ENCODE measurements at places on chromosomes 2 and 18.

GRCh38 chr2:38016219-38016618 is 59.7 kb downstream of the CYP1B1 start:
- DNase-seq, result no peak

DNA sequence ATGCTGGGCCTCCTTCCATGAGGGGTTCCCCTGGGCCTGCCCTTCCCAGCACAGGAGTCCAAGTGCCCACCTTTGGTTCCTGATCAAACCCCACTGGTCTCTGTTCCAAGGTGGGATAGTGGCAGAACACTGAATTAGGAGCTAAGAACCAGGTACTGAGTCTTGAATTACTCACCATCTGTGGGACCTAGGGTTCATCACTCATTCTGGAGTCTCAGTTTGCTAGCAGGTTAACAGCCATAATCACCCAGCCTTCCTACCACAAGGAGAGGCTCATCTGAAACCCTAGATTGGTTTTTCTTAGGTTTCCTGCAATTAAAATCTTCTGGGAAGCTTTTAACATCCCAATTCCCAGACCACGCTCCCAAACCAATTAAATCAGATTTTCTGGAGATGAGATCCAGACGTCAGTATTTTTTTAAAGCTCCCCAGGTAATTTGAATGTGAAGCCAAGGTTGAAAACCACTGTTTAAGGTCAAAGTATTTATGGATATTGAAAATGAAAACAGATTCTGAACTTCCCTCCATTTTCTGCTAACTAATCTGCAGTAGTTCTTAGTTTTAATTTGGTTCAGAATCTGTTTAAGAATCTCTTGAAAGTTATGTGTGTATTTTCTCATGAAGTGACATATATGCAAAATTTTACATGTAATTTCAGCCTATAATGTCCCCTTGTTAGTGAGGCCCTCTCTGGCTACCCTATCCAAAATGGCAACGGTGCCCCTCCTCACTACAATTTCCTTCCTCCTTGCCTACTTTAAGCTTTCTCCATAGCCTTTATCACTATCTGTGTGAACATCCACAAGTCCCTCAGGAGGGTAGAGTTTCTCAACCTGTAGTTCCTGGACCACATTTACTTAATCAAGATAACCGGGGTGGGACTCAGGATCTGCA is 166.5 kb upstream of the CXCR4 start:
- no peak for DNase-seq

GRCh38 chr2:105934467-105934866 is 189.8 kb downstream of the NCK2 start:
- no peak for DNase-seq

GRCh38 chr2:19790291-19790690 is 111.5 kb downstream of the TTC32 start:
- DNase-seq, result no peak

GRCh38 chr2:216362730-216363129 is 9.6 kb downstream of the MARCHF4 start:
- DNase-seq, result no peak

- DNase-seq, result no peak
Observed at GRCh38 chr18:45168866-45169600, 446.2 kb upstream of the SLC14A2 start.

GRCh38 chr2:206915121-206915520 is 24.2 kb upstream of the CPO start:
- peak; percentile 39 for DNase-seq

GRCh38 chr18:2914881-2915240 is 68.1 kb downstream of the EMILIN2 start:
- DNase-seq, result no peak

- no peak for DNase-seq
Observed at GRCh38 chr2:179953359-179953758, 53.7 kb downstream of the CWC22 start.

- DNase-seq, result no peak
Observed at GRCh38 chr2:100289020-100289419, 33.3 kb downstream of the LONRF2 start.

DNA sequence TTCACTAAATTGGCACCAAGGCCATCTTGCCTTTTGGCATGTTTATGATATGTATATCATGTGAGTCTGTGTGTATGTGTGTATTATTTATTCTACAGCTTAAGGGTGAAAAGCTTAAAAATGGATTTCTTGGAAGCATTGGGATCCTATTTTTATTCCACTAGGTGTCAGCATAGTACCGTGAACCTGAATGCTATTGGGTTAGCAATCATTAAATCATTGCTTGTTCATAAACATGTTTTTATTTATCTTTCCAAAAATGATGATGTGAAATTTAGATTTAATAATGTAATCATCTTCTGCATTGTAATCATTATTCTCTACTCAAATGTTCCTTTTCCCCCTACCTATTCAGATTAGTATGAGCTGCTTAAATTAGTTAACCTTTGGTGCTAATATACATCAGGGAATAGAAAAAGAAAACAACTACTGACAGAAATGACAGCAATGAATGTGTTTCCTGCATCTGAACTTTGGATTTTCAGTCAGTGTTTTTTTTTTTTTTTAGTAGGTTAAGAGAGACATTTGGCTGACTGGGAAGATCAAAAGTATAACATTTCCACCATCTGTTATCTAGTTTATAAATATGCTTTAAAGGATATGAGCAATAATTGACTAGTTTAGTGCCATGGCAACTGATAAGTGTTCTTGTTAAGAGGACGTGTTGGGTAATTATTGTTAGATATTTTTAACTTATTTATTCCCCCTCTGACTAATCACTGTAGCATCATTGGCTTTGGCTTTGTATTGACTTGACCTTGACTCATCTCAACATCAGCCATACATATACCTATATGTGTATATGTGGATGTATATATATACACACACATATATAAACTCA is 14.1 kb upstream of the ZSWIM2 start:
- DNase-seq, result peak; percentile 16

- no peak for DNase-seq
Observed at GRCh38 chr18:56516789-56517188, 121.6 kb downstream of the TXNL1 start.

DNA sequence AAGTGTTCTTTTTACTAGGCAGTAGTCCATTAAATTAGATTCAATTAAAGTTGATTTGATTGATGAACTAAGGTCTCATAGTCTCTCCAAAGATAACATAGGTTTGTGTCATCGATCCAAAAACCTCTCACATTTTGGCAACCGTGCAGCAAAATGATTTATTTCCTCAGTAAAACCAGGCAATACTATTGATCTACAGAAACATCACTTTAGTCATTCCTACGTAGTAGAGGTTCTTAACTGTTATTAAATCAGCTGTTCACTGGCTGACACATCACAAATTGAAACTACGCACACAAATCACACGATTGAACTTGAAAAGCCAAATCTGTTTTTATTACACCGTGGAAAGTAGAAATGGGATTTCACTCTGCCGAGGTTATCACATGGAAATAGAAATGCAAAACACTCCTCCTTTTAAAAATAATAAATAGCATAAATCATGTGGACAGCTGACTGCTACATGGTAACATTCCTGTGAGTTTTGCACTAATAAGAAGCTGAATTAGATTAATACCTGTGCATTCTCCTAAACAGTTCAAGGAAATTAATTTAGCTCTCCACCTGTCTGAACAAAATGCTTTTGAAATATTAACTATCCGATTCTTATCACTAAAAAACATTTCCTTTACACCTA is 262.5 kb downstream of the CDH20 start:
- no peak for DNase-seq

DNA sequence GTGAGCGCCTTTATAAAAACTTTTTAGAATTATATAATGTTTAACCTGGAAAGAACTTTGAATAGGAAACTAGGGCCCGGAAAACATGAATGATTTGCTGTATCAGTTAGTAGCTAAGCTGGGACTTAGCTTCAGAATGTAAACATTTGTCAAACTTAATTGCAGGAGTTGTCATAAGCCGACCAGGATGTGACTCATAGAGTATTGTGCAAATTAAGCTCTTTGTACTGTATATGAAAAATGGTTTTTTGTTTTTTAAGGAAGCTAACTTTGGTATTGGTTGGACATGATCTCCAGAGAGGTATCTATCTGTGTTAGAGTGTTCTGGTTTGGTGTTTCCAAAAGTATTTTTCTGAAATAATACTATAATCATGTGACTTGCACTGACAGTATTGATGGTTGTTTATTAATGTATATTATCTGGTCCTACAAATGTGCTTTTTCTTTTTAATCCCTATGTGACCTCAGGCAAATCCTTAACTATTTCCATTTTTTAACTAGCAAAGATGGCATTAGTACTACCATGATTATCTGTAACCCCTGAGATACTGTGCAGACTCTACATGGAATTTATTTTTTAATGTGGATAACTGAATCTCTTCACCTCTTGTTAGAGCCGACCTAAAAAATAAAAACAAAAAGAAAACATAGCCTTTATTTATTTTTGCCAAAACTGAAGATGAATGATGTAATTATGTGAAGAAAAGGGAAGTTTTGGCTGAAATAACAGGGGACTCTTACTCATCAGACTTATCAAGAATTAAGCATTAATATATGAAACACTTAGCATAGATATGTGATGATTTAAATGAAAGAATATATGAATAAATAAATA is 11.7 kb downstream of the YIPF4 start:
- peak; percentile 32 for DNase-seq

- peak; percentile 32 for DNase-seq
Observed at GRCh38 chr2:88054782-88055370, 707 bp downstream of the KRCC1 start.

- no peak for DNase-seq
Observed at GRCh38 chr2:81645745-81646301, 1341.3 kb upstream of the LRRTM1 start.

DNA sequence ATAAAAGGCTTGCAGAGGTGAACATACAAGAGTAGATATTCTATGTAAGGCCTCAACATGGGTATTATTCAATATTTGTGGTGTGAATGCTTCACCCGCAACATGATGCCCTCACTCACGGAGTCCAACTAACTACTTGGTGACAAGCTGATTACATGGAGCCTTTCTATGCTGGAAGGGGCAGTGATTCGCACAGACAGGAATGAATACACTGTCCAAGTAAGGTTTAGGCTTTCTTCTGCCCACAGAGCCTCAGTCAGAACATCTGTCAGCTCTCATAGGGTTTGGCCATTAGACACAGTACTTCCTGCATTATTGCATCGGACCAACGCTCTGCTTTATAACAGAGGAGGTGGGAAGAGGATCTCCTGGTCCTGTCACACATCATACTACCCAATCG is 80.3 kb upstream of the SLC35G4 start:
- DNase-seq, result no peak

- no peak for DNase-seq
Observed at GRCh38 chr2:140601342-140601741, 1529.5 kb downstream of the LRP1B start.

- DNase-seq, result no peak
Observed at GRCh38 chr2:129459200-129459876, 520.1 kb upstream of the RAB6C start.

DNA sequence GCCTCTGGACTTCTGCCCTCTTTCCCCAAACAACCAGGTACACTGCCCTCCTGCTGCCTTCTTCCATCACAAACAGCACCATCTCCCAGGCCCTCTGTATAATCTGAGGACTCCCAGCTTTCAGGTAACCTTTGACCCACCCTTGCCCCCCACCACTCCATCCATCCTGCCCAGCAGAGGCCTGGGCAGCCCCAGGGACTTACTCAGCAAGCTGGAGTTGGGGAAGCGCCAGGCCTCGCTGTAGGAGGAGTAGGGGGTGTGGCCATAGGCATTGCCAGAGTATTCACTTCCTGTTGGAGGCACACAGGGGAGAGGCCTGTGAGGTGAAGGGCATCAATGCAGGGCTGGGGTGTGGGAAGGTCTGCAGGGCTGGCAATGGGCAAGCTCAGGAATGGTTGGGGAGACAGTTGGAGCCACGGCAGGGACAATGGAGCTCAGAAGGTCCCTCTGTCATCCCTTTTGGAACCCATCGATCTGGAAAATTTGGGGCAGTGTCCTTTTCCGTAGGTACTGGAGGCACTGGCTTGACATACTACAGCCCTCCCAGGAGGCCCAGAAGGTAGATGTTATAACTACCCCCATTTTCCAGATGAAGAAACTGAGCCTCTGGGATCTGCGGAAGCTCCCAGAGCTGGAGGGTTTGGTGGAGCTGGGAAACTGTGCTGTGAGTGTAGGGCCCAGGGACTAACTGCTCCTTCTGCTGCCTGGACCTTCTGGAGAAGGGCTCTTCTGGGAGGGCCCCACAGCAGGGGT is 46.3 kb downstream of the PSD4 start:
- DNase-seq, result no peak

DNA sequence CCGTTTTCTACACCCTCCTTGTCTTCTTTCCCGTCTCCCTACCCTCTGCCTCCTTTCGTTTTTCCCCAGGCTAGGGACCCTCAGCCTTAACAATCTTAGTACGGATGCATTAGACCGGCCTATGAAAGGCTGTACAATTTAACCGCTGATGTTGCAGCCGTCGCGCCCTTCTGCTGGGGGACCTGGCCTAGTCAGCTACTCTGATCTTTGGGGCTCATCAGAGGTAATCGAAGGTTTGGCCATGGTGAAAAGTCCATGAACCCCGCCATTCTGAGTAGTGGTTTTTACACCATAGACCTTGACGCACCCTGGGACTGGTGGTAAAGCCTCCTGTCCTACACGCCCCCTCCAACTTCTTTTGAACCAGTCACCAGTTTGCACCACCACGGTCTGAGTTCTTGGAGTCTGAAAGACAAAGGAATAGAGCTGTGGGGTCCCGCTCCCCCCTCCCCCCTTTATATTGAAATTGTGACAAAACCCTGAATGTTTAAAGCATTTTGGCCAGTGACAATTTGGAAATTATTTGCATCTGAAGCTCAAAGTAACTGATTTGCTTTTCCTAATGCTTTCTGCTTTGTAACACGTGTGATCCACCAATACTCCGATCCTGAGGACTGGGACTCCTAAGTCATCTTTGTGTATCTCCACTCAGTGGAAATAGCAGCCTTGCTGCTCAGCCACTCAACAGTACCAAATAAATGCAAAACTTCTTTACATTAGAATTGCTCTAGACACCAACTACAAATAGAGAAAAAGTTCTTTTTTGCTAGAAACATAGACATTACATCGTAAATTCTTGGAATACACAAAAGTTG is 642 bp upstream of the SRSF7 start:
- DNase-seq, result no peak

DNA sequence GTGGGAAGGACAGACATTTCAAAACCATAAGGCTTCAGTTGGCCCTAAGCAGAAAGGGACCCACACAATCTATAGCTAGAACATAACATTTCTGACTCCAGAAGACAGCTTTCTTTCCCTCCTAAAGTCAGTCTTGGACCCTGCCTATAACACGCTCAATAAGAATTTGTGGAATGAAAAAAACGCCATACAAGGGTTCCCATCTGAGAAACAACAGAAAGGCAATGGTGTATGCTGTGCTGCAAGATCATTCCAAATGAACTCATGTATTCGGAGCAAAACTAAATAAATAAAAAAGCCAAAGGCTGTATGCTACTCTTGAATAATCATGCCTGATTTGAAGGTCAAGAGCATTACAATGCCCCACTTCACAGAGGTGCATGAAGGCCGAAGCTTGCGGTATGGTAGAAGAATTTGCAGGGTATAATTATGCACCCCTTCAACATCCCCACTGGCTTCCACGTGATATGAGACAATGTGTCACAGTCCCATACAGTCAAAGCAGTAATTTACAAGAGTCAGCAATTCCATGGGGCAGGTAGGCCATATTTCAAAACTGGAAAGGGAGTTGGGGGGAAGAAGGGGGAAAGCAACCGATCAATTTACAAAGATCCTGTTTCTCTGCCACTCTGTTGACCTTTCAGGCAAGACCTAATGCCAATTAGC is 61.4 kb upstream of the SLC14A2 start:
- DNase-seq, result no peak

GRCh38 chr2:27400348-27401135 is 8.8 kb downstream of the PPM1G start:
- no peak for DNase-seq

Data from AG08396 (cell line).